ENCODE measurements at places on chromosomes 3 and 15.

DNA sequence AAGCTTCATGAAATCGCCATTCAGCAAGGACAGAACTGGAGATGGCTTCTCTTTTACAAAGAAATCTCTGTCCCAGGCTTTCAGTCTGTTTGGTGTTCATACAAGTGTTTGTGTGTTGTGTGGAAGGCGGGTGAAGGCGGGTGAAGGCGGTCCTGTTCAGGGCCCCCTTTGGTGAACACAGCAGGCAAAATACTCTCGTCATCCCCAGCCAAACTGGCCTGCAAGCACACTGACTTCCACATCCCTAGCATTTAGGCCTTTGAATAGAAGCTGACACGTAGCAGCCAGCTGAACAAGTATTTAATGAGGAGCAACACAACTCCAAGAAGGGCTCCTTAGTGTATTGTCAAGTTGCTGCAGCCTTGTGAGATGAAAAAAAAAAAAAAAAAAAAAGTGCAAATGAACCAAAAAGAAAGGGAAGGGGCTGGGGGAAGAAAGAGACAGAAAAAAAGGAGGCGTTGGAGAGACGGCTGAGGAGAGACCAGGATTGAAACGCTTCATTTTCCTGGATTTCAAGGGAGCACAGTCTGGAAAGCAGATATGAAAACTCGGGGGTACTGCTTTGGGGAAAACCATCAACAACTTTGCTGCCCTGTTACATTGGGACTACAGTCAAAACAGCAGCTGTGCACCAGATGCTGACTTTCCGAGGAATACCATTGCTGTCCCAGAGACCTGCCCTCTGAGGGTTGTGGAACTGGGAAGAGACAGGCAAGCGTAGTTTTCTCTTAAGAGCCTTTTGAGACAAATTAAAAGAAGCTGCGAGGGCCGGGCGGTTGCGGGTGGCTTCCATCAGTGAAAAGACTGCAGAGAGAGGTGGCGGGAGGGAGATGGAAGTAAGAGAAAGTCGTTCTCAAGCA lies 74.6 kb downstream of the TGFBR2 start:
- DNase-seq: no peak

DNA sequence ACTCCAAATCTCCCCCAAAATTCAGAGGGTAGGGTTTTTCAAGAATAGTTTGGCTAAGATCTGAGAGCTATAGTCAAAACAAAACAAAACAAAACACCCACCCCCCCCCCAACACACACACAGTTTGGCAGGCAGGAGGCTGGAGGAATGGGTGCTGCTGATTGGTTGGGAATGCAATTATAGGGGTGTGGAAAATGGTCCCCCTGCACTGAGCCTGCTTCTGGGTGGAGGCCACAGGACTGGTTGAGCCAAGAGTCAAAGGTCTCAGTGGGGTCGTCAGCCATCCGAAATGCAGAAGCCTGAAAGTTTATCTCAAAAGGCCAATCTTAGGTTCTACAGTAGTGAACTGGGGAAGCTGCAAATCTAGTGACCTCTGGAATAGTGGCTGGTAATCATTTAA lies 2.5 kb upstream of the HACD2 start:
- DNase-seq: no peak

DNA sequence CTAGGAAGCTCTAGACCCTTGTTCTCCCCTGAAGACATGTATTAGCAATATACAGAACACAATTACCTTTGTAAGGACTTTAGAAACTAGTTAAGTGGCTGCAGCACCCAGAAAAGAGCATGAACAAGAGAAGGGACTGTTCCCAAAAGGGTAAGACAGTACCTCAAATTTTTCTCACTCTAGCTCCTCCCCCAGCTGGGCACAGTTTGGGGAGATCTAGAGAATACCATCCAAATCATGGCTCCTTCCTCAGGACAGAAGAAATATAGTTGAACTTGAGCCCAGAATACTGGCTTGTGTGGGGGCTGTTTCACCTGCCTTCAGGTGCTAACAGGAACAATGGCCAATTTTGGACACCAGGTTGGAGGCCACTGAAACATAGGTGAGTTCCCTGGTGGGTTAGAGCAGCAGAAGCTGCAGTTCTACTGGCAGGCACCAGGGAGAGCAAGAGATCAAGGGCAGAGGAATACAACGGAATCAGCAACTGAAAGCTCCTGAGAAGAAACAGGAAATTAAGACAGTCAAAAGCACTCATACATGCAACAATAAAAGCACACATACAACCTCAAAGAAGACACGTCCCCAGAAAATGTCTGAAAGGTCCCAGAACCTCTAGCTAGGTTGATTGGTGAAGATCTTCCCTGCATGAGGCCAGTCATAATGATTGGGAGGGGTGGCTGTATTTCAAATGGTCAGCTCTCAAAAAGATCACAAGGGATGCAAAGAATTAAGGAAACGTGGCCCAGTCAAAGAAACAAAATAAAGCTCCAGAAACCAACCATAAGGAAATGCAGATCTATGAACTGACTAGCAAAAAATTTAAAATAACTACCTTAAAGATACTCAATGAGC lies 104.9 kb upstream of the ASB14 start:
- DNase-seq: no peak

DNA sequence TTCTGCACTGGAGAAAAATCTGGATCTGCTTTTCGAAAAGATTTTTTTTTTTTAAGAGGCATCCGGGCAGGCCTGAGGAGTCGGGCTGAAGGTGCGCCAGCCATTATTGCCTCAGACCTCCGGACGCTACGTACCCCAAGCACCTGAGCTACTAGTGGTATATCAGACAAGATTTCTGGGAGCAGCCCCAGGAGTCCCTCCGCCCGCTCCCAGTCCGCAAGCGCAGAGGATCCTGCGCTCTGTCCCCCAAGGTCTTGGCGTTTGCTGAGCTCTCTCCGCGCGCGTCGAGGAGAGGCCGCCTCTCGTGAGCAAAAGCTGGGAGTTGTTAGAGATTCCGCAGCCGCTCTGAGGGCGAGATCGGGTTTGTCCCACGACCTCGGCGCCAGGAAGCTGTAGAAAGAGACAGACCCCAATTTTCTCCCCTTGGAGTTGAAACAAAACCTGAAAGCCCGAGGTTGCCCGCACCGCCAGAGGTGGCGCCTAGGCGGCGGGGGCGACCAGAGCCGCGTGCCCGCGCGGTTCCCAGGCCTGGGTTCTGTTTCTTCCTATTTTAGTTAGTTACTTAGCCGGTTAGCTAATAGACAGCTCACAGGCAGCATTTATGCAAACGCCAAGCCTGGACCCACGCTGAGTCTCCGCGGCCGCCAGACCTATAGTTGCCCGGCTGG lies 72.5 kb upstream of the POLG start:
- DNase-seq: no peak

- no peak for DNase-seq
These were observed 124.5 kb downstream of the TLE3 start for GRCh38 chr15:69973102-69973714.

DNA sequence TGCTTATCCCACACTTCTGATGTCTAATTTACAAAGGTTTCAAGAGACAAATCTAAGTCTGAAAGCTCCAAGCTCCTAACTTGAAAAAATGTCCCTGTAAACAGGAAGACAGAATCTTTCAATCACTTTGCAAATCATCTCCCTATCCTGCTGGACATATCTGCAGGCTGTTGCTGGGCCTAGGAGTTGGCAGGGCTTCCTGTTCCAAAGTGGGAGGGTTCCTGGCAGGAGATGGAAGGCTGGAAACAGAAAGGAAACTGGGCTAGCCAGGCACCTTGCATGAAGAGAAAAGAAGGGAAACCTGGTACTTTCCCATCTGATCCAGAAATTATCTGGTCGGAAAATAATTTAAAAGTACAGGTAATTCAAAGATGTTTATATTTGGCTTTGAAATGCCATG lies 227.3 kb upstream of the IL12A start:
- no peak for DNase-seq

DNA sequence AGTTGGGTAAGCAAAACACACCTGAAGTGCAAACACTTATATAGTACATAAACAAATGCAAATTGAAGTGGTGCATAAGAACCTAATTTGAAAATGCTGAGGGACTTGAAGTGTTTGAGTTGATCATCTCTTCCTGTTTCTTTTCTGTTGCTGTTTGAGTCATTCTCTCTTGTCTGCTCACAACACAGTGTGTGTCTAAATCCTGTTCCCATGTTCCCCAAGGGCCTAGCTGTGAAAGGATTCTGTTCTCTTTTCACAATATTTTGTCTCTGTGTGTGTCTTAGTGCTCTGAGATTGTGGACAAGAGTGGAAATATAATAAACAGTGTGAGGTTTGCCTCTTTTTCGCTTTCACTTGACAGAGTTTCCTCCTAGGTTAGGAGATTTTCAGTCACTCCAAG lies 6.1 kb downstream of the CD96 start:
- no peak for DNase-seq

- DNase-seq: no peak
These were observed 43.0 kb upstream of the ATP2C1 start for GRCh38 chr3:130850843-130851242.

DNA sequence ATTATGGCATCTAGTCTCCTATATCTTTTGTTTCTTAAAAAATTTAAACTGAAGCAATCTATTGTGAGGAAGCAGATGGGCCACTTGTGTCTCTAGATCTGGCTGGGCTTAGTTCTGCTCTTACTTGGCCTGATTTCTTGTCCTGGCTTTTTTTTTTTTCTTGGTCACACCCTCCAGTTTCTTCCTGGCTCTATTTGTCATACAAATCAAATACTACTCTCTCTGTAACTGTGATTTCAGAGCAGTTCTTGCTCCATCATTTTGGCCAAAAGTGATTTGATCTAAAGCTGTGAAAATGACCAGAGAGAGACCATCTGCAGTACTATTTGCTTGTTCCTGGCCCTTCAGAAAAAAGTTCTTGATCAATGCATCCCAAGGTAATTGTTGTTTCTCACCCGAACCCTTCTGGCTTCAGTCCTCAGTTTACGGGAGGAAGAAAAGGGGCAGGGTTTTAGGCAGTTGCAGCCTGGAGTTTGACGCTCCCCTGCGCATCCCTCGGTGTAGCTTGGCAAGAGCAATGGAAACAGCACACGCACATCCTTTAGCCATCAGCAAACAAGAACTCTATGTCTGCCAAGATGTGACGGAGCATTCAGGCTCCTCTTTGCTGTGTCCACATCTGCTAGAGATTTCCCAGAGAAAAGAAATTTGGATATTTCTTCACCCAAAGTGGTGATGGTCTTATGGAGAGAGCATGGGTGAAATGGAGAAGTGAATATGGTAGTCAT lies 31.6 kb downstream of the CHST2 start:
- DNase-seq: no peak

DNA sequence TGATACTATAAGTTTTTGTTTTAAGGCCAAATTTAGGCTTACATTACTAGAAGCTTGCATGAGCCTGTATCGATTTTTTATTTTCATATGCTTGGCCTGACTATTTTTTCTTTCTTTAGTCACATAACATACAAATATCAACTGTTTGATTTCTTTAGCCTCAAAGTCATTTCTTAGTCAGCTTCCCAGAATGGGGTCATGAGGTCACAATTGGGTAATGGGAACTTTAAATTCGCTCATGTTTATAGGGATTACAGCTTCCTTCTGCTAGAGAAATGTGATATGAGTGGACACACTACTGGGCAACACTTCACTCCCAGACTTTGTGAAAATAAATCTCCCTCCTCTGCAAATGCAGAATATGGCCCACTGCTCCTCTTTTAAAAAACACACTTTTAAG lies 9.1 kb upstream of the TIPARP start:
- no peak for DNase-seq

- no peak for DNase-seq
These were observed 361.0 kb downstream of the SQOR start for GRCh38 chr15:45995800-45996199.

GRCh38 chr3:196757876-196758739 lies 18.5 kb downstream of the PAK2 start:
- DNase-seq: no peak

GRCh38 chr3:16254916-16255315 lies 9.8 kb downstream of the DPH3 start:
- DNase-seq: no peak

GRCh38 chr3:38155825-38156224 lies 9.5 kb upstream of the OXSR1 start:
- DNase-seq: no peak

DNA sequence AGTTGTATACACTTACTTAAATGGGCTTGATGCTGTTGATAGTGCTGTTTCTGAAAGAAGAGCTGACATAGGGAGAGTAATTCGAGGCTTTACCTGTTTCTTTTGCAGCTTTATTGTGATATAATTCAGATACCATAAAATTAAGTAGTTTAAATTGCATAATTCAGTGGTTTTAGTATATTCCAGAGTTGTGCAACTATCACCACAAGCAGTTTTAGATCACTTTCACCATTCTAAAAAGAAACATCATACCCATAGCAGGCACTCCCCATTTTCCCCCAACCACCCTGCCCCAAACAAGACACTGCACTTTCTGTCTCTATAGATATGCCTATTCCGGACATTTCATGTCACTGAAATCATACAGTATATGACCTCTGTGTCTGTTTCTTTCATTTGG lies 98.5 kb downstream of the MTHFS start:
- DNase-seq: no peak

- DNase-seq: no peak
These were observed 170.9 kb downstream of the FRMD5 start for GRCh38 chr15:44024155-44024554.

- no peak for DNase-seq
These were observed 24.8 kb upstream of the NOX5 start for GRCh38 chr15:68989541-68990230.

DNA sequence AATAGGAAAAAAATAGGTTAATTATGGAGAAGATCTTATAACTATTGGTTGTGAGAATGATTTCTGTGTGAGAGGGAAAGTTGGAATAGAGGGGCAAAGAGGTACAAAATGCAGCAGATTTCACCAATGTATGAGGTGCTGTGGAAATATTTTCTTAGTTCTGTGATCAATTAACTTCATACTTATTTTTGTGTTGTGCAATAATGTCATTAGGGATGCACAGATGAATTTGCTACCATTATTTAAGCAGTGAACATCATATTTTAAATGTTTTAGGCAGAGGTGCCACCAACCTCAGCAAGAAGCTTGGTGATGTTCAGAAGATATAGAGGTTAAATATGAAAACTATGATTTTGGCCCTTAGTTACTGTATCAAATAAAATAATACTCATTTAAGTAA lies 21.6 kb downstream of the MBNL1 start:
- DNase-seq: no peak

- no peak for DNase-seq
These were observed 266.4 kb downstream of the FAM43A start for GRCh38 chr3:194951931-194952582.

DNA sequence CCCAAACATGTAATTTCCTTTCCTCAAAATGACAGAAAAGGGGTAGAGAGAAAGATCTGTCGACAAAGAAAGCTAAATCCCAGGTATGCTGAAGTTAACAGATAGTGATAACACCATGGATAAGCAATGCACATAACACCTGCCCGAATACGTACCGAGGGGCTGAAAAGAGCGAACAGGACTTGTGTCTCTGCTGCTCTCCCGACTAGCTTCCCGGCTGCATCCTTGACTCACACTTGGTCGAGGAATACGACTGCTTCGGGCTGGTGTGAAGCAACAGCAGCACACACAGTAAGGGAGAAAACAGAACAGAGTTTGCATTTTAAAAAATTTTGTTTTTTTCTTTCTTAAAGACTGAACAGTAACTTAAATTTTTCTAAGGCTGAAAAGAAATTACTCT lies 136.4 kb downstream of the CLASP2 start:
- DNase-seq: no peak

- DNase-seq: no peak
These were observed 288.9 kb downstream of the EFHB start for GRCh38 chr3:19645093-19645492.

All from stimulated activated CD8-positive, alpha-beta memory T cell treated with anti-CD3 and anti-CD28 coated beads, Interleukin-4, amount 100 ng/mL, for 4 hours (primary cell).